ENCODE measurements at places on chromosomes 3 and 15.

DNA sequence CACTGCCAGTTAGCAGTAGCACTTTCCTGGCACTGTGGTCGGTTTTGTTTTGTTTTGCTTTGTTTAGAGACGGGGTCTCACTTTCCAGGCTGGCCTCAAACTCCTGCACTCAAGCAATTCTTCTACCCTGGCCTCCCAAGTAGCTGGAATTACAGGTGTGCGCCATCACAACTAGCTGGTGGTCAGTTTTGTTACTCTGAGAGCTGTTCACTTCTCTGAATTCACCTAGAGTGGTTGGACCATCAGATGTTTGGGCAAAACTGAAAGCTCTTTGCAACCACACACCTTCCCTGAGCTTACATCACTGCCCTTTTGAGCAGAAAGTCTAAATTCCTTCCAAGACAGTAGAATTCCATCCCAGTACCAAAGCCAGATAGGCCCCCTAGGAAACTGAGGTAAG is 22.6 kb downstream of the CLDN18 start:
- DNase-seq = no peak

GRCh38 chr3:41219424-41219823 is 20.1 kb downstream of the CTNNB1 start:
- DNase-seq = no peak

DNA sequence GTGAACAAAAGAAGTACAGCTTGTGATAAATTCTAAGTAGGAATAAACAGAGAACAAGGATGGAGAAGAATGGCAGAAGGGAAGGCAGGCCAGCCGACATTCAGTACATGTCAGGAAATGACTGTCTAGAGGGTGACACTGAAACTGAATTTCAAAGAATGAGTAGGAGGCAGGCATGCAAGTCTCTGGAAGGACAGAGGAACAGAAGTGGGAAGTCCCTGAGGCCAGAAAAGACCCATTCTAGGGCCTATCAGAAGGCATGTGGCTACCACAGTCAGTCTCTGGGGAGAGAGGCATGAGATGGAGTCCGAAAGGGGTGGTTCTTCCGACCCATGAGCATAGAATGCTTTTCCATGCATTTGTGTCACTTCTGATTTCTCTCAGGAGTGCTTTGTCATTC is 243.5 kb upstream of the UBE2E2 start:
- DNase-seq = no peak

DNA sequence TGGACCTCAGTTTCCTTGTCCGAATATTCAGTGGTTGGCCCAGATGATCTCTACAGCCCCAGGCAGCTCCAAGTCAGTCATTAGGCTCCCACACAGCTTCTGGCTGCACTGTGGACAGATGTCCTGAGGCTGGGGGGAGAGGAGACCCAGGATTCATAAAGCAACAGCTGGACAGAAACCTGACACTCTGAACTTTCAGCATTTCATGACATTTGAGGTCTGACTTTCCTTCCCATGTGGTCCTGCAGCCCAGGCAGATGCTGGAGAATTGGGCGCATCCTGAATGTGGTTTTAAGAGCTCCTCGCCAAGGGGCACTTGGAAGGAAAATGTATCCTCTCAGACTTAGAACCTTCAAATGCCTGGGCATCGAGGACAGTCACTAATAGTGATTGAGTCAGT is 307.6 kb upstream of the LRRFIP2 start:
- DNase-seq = no peak

DNA sequence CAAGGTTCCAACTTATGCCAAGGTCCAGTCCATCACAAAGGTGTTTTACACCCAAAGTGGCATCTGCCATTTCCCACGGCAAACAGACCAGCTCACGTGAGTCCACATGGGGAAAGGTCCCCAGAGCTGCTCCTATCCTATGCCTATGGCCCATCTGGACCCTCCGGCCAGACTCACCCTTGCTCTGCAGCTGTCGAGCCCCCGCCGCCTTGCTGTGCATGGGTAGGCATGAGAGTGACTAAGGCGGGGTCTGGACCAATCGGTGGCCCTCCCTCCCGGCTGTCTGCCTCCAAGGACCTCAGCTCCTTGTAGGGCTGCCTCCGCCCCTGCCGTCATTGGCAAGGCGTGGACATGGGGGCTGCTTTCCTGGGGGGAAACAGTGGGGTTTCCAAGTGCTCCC is 26.9 kb downstream of the DNASE1L3 start:
- DNase-seq = no peak

GRCh38 chr3:182740710-182741109 is 52.6 kb upstream of the ATP11B start:
- no peak for DNase-seq

GRCh38 chr15:90153658-90154057 is 47.5 kb upstream of the SEMA4B start:
- no peak for DNase-seq

DNA sequence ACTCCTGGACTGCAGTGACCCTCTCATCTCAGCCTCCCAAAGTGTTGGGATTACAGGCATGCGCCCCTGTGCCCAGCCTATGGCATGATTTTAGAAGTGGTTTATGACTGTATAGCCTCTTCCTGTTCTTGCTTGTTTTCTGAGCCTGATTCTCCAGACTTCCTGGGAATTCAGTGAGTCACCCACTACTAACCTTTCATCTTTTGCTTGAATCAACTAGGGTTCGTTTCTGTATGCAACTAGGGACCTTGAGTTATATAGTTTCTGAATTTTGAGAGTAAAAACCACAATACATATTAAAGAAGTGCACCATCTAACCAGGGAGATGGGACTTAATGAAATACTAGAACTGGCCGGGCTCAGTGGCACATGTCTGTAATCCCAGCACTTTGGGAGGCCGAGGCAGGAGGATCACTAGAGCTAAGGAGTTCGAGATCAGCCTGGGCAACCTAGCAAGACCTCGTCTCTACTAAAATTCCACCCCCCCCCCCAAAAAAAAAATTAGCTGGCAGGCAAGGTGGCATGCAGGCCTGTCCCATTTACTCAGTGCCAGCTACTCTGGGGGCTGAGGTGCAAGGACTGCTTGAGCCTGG is 76.0 kb downstream of the ZNF609 start:
- no peak for DNase-seq

GRCh38 chr15:53307952-53308624 is 451.4 kb downstream of the WDR72 start:
- no peak for DNase-seq

DNA sequence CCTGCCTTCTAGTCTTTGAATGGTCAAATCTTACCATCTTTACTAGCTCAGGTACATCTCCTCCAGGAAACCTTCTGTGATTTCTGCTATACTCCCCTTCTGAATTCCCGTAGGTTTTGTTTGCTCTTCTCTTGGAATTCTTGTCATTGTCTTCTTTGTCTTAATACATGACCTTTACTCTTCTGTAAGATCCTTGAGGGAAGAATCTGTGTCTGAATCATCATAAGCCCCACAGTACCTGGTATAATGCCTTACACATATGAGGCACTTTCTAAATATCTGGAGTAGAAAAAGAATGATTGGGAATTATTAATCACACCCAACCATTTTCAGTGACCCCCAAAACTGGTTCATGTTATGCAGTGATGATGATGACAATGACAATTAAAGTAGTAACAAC is 210.1 kb upstream of the NR2E3 start:
- DNase-seq = no peak

- DNase-seq = no peak
Measured at GRCh38 chr3:51637144-51637940, 33.7 kb upstream of the TEX264 start.

GRCh38 chr3:177724020-177724638 is 526.8 kb upstream of the TBL1XR1 start:
- no peak for DNase-seq

- DNase-seq = no peak
Measured at GRCh38 chr3:190825386-190826016, 37.0 kb downstream of the GMNC start.

GRCh38 chr3:125191256-125191655 is 21.3 kb downstream of the SLC12A8 start:
- no peak for DNase-seq

DNA sequence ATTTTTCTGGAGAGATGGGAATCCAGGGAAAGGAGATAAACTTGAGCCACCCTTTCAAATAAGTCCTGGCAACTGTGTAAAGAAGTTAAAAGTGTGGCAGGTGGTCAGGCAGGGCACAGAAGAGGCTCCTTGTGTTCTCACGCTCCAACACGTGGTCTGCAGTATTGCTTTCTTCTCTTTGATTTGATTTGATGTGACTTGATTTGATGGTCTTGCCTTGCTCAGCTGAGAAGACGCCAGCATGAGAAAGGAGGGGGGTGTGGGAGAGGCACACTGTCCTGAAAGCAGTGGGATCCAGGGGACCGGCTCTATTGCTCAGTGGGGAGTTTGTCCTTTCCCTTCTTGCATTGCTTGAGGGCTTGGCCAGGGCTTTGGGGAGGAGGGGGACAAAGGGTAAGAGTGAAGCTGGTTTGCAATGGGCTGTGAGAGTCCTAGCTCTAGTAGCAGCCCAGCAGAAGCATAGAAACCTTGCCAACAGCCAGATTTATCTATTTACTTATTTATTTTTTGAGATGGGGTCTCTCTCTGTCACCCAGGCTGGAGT is 25.7 kb upstream of the NEO1 start:
- DNase-seq = no peak

Measured in NCI-H1694 treated with DMSO at 0.1 percent for 48 hours (cell line).